ENCODE measurements at places on chromosomes 4 and X.
A peak's percentile ranks its signal among the peaks of the same experiment; 100 is the strongest.

- DNase-seq, result no peak
Observed at GRCh38 chrX:34778916-34779315, 121.8 kb upstream of the TMEM47 start.

DNA sequence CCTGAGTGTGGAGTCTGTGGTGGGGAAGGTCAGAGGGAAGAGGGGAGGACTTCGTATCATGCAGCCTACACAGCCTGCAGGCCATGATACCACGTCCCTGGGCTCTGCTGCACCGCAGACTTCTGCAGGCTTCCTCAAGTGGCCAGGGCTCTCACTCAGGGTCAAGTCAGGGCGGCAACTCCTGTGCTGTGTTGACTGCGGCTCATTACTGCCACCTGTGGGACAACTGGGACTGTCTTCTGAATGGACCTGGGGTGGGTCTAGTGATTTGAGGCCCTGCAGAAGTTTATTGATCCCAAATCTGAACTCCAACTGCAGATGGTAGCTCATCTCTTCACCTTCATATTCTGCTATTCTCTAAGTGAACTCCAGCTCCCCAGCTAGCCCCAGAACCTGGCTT lies 167.1 kb downstream of the NSUN7 start:
- DNase-seq, result peak; percentile 52

DNA sequence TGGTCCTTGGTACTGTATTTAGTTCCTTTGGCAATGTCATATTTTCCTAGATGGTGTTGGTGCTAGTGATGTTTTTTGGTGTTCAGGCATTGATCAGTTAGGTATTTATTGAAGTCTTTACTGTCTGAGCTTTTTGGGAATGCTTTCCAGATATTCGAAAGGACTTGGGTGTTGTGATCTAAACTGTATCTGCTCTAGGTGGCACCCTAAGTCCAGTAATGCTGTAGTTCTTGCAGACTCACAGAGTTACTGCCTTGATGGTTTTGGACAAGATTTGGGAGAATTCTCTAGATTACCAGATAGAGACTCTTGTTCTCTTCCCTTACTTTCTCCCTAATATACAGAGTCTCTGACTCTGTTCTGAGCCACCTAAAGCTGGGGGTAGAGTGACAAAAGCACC lies 513.6 kb upstream of the PITX2 start:
- DNase-seq, result no peak

- no peak for DNase-seq
Observed at GRCh38 chrX:116490104-116490503, 27.3 kb upstream of the CT83 start.

- no peak for DNase-seq
Observed at GRCh38 chr4:80382090-80382832, 46.7 kb downstream of the CFAP299 start.

DNA sequence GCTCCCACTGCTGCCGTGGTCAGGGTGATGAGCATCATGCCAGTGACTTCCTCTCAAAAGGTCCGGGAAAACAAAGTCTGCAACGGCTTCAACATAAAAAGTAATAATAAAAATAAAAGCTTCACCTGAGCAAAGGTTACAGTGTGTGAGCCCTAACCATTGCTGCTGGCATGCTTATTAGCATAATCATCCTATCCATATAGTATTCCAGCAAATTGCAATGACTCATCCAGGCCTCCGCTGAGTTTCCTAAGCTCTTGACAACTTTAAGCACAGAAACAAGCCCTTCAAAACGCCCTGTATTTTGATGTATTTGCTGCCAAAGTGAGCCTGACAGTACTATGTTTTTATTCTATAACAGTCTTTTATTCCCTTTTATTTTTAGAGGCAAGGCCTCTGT lies 100.5 kb downstream of the AASDH start:
- no peak for DNase-seq

GRCh38 chr4:134132086-134132783 lies 69.4 kb downstream of the PABPC4L start:
- no peak for DNase-seq

DNA sequence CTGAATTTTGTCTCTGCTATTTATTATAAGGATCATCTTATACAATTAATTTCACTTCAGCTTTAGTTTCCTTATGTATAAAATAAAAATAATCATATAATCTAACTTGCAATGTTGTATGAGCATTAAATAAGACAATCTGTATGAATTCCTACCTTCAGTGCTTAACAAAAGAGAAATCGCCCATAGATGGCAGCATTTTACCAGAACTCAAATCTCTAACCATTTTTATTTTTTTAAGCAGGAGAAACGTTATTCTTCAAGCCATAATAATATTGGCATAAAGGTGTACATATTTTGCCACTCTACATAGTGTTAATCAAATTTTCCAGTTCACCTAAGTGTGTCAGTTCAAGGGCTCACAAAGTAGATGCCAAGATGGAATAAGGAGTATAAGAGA lies 78.8 kb downstream of the TMEM47 start:
- no peak for DNase-seq

DNA sequence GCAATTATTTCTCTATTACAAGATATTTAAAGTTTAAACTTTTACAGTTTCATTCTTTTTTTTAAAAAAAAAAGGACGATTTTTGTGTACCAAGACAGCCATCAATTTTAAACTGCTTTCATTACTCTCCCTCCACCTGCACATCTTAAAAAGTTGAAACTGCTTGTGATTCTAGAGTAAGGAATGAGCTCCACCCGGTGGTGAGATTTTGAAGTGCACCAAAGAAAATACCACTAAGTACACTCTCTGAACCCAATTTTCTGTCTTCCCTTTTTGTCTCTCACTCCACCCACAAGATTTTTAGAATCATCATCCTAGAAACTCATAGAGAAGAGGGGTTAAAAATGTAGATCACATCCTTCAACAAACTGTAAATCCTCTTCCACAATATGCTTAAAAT lies 91.3 kb upstream of the WDR44 start:
- peak; percentile 2 for DNase-seq

- no peak for DNase-seq
Observed at GRCh38 chr4:139676913-139677585, 11.4 kb downstream of the MGST2 start.

DNA sequence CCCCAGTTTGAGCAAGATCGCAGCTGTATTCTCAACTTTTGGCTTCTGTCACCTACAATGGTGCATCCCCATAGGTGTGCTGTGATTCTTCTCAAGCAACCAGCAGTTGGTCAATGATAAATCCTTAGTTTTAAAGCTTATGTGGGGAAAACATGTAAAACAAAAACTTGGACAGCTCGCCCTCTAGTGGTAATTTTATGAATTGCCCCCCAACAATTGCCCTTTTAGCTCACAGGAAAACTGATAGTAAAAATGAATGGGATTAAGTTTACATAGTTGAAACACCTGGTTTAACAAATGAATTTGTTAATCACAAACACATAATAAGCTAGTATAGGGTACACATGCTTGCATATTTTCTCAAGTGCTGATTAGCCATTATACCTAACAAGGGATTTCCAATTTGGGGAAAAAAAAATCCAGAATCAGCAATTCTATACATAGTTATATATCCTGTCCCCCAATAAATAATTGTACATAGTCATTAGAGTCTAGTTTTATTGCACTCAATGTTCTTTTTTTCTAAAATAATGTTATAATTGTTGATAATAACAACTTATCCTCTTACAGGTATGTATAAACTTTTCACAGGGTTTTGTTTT lies 30.1 kb downstream of the TEX13A start:
- DNase-seq, result no peak

GRCh38 chrX:31147175-31147574 lies 75.3 kb upstream of the FTHL17 start:
- DNase-seq, result no peak

- DNase-seq, result no peak
Observed at GRCh38 chrX:13254076-13254785, 65.6 kb downstream of the ATXN3L start.

- no peak for DNase-seq
Observed at GRCh38 chr4:165761963-165762362, 111.1 kb upstream of the TLL1 start.

- DNase-seq, result no peak
Observed at GRCh38 chr4:108821351-108821930, 58.6 kb upstream of the ETNPPL start.

- no peak for DNase-seq
Observed at GRCh38 chr4:127327491-127327890, 305.3 kb upstream of the INTU start.

- no peak for DNase-seq
Observed at GRCh38 chr4:636628-637159, 11.3 kb downstream of the PDE6B start.

- DNase-seq, result no peak
Observed at GRCh38 chr4:123453061-123453680, 56.6 kb downstream of the SPRY1 start.

DNA sequence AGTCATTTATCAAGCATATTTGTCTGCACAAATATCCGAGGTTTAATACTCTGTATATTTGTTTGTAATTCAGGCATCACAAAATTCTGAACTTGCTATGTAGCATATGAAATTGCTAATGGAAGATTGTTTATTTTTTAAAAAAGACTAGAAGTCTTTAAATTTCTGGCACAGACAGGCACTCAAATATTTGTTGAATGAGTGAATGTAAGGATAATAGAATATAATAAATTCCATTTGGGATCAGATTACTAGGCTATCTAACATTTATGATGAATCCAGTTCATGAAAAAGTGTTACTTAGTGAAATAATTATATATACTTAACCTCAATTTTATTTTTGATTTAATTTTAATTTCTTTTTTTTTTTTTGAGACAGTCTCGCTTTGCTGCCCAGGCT lies 30.4 kb upstream of the TEC start:
- no peak for DNase-seq

DNA sequence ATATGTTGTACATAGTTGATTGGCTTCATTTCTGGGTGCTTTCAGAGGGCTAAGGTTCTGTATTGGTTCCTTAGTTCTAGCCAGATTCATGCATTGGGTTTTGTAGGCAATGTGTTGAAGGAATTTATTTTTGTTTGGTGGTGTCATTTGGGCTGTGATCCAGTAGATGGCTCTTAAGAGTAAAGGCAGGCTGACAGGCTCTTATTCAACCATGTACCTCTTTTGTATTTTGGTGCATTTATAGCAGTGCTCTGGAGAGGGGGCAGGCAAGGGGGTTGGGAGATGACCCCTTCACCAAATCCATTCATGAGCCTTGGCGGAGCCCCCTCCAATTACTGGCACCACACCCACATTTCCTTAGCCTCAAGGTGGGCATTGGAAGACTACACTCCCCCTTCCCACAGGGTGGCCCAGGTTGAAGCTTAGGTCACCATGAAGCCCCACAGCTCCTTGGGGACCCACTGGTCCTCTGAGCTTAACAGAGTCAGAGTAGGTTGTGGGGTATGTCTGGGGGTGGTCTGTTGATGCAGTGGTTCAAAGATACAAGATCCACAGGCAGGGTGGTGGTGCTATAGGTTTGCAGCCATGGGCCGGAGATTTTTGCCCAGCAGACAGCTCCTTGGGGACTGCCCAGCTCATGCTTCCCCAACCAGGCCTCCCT lies 143.0 kb upstream of the GNPDA2 start:
- no peak for DNase-seq

GRCh38 chr4:21900211-21900610 lies 48.4 kb downstream of the KCNIP4 start:
- no peak for DNase-seq

- no peak for DNase-seq
Observed at GRCh38 chr4:134202166-134202956, 772 bp upstream of the PABPC4L start.

DNA sequence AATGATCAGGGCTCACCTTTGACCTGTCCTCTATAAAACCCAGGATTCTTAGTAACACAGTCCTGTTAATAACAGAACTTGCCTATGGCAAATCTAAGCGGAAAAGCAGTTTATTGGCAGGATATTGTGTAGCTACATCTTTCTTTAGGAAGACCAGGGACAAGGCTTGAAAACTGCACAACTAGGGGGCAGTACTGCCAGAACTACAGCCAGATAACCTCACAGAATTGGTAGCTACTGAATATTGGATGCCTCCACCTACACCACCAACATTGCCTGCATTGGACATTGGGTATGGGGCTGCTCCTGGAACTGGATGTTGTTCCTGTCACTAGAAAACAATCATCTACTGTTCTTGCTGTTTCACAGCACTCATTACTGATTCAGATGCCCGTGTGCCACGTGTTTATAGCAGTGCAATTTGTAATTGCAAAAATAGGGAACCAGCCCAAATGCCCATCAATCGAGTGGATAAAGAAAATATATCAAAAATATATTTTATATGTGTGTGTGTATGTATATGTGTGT lies 47.4 kb downstream of the REPS2 start:
- no peak for DNase-seq

- DNase-seq, result no peak
Observed at GRCh38 chrX:43141885-43142284, 363.9 kb upstream of the PPP1R2C start.

GRCh38 chr4:38181286-38181685 lies 221.1 kb downstream of the PTTG2 start:
- no peak for DNase-seq

DNA sequence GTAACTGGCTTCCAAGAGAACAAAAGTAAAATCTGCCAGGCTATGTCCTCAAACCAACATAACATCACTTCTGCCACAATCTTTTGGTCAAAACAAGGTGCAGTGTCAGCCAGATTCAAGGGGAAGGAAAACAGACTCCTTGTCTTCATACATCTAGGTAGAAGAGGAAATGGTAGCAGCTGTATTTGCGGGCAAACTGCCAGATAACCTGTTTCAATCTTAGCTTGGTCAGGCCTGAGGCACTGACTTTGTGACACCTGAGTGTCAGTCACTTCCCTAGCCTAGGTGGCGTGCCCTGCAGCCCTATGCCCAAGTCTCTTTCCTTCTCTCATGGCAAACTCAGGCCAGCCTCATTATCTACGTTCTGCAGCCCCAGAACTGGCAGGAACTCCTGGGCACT lies 146.2 kb upstream of the JADE1 start:
- DNase-seq, result no peak

DNA sequence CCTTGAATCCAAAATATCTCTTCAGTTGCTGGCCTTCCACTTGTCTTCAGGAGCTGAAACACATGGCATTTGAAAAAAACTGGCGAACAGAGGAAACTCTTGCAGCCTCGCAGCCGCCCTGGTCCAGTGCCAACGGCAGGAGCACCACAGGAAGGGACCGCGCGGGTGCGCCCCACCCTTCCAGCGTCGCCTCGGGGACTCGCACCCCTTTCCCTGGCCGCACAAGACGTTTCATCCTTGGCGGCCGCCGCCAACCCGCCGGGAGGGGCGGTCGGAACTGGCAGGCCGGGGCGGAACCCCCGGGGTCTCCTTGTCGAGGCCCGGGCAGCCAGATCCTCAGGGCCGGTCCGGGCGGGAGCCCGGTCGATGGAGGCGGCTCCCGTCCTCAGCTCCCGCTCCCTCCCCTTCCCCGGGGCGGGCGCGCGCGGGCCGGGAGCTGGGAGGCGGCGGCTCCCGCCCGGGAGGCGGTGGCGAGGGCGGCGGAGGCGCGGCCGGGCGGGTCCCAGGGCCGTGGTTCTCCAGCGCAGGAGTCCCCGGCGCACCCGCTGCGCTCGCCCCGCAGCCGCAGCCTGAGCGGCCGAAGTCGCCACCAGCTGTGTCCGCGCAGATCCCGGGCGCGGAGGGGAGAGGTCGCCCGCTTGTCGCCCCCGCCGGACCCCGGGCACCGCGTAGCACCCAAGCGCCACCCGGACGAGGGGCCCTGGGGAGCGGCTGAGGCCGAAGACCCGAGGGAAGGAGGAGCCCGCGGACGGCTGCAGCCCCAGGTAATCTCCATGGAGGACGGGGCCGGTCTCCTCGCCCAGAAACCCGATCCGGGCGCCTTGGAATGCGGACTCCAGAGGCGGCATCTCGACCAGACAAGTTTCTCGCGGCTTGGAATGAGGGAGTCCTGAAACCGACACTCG lies 886 bp upstream of the NDST3 start:
- DNase-seq, result no peak

- no peak for DNase-seq
Observed at GRCh38 chr4:126807132-126807531, 825.6 kb upstream of the INTU start.

- no peak for DNase-seq
Observed at GRCh38 chr4:8329859-8330761, 60.6 kb downstream of the HTRA3 start.
